ENCODE measurements at places on chromosomes 4 and X.
A peak's percentile ranks its signal among the peaks of the same experiment; 100 is the strongest.

DNA sequence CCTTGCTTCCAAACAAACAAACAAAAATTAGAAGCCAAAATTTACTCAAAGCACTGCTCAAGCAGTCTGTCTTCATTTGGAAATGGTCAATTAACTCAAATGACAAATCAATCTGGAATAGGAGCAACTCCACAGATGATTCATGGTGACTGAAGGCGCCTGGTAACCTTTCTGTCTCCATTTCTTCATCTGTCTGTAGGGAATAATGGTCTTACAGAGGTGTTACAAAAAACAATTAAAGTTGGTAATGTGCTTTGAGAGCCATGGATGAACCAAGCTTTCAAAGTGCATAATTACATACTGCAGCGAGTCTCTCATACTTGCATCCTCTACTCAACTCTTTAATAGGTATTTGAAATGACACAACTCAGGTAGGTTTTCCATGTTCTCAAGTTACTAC lies 38.3 kb upstream of the STAG2 start:
- DNase-seq = no peak

DNA sequence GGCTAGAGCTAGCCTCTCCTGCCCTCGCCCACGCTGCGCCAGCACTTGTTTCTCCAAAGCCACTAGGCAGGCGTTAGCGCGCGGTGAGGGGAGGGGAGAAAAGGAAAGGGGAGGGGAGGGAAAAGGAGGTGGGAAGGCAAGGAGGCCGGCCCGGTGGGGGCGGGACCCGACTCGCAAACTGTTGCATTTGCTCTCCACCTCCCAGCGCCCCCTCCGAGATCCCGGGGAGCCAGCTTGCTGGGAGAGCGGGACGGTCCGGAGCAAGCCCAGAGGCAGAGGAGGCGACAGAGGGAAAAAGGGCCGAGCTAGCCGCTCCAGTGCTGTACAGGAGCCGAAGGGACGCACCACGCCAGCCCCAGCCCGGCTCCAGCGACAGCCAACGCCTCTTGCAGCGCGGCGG lies at the start of gene AR:
Gene AR (plus strand): TSS at position 204 of the 400 bp plus-strand sequence. CDS start 1,126 bp downstream, outside the sequence.
- DNase-seq = peak; percentile 83

GRCh38 chr4:90970021-90970420 lies 842.8 kb downstream of the CCSER1 start:
- no peak for DNase-seq

DNA sequence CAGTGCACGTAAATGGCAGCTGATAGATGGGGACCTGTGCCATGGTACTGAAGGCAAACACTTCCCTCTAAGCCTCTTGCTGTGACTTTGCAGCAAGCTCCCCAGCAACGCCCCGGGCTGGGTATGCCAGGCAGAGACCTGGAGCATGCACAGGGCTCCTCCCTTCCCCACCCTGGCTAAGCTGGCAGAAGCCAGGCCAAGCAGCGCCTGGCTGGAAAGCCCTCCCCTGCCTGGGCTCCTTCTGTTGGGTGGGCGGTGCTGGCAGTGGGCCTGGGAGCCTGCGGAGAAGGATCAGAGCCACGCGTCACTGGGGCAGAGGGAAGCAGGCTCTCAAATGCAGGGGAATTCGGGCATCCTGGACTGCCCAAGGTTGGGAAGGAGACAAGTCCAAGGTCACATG lies 3.6 kb downstream of the ATP2B3 start:
- no peak for DNase-seq

DNA sequence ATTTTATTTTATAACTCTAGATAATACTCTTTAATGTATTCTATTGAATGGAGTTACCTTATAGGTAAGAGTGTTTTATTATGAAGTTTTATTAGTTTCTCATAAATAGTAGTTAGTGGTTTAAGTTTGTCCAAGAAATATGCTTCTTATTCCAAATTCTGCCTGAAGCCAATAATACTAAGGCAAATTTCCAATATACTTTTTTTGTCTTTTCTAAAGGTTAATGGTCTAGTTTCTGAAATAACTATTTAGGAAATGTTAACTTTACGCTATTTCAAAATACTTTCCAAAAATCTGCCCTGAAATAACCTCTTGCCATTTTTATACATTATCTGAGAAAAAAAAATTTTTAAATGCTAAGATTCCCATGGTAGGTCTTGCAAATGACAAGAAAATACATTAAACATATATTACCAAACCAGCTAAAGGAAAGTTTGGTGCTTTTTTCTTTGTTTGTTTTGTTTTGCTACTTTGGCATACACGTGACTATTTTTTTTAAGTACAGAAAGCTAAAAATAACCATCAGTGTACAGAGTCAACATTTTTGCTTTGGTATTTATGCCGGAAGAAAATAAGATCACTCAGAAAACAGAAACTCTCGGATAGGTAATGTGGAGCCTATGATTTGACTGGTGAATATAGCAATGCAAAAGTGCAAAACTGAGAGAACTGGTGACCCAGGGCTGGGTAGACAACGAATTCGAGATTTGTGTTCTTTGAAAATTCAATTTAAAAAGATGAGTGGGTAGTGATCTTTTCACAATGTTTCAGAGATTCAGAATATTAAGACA lies 29.8 kb downstream of the PCDH18 start:
- DNase-seq = no peak

DNA sequence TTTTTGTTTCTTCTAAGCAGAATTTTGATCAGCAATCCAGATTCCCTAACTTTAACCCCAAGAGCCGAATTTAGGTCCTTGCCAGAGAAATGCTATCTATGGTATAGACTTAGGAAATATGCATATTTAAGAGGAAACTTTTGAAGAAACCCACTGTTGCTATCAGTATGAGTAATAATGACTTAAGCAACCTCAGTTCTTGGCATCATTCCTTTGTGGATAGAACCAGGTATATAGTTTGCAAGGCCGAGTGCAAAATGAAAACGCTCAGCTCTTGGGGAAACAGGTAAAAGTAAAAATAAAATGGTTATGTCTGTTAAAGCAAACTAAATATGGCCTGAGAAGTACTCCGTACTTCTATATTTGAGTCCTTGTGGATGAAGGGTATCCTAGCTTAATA lies 78.1 kb downstream of the ARSF start:
- DNase-seq = no peak

DNA sequence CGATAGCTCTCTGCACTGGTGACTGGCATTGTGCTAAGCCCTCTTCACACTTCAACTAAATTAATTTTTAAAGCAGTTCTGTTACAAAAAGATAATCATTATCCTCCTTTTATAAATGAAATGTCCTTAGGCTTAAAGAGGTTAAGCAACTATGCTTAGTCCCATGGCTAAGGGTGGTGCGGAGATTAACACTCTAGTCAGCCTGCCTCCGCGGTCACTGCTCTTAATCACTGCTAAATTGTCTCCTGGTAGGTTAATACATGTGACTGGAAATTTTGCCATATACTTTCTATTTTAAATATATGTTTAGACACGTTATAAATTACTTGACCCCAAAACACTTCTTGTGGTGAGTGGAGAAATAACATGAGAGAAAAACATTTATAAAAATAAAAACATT lies 473.7 kb downstream of the CENPC start:
- no peak for DNase-seq

DNA sequence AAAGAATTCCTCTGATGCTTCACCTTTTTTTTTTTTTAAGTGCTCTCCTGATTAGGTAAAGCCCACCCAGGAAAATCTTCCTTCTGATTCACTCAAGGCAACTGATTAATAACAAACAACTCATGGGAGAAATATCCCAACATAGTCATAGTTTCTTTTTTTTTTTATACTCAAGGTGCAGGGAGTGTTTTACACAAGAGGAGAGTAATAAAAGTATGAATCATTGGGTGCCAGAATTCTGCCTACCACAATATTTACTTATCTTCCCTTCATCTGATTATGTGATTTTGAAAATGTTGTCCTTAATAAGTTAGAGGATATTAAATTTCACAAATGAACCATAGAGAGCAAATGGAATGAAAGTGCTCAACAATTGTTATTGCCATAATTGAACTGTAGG lies 329.9 kb downstream of the TECRL start:
- DNase-seq = no peak

GRCh38 chr4:76022677-76023076 lies 620 bp downstream of the CXCL10 start:
- no peak for DNase-seq

- DNase-seq = no peak
Observed at GRCh38 chr4:173507471-173508385, 22.3 kb downstream of the HAND2 start.

GRCh38 chr4:84916227-84916626 lies 50.3 kb downstream of the WDFY3 start:
- no peak for DNase-seq

DNA sequence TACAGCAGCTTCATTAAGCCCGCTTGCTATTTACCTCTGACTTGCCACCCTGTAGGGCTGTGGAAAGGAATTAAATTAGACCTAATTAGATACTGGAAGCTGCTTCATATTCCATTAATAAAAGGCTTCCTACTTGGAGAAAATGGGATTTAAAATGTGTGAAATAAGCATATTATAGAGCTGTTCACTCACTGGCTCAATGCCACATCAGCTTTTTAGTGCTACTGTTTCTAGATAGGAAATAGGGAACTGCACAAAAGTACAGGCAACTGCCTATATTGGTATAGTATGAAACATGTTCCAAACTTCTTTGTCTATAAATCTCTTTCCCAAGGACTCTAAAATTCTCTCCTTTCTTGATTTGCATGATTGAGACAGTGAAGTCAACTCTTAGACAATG lies 407.9 kb upstream of the AADAT start:
- no peak for DNase-seq

DNA sequence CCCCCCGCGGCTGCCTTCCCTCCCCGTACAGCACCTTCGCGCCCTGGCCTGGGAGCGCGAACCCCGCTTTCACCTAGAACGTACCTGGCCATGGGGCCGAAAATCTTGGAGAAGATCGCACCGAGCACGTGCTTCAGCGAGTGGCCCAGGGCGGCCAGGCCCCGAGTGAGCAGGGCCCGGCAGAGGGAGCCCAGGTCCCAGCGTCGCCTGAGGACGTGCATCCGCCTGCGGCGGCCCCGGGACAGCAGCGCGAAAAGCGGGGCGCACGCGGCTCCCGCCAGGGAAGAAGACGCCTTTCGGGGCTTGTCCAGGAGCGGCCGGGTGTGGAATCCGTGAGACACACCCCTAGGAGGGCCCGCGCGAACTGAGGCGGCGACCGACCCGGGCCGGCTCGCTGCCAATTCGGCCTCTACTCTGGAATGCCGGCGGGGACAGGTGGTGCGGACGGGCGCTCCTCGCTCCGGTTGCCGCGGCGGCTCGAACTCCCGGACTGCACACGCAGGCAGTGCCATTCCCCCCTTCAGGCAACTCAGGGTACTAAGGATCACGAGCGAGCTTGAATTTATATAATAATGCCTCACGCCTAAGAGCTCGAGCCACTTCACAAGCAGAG lies at the start of gene HS6ST2:
Gene HS6ST2 (minus strand): TSS at position 539 of the 613 bp plus-strand sequence.
- DNase-seq = no peak

- peak; percentile 37 for DNase-seq
Observed at GRCh38 chr4:8725071-8725841, 132.7 kb downstream of the CPZ start.

DNA sequence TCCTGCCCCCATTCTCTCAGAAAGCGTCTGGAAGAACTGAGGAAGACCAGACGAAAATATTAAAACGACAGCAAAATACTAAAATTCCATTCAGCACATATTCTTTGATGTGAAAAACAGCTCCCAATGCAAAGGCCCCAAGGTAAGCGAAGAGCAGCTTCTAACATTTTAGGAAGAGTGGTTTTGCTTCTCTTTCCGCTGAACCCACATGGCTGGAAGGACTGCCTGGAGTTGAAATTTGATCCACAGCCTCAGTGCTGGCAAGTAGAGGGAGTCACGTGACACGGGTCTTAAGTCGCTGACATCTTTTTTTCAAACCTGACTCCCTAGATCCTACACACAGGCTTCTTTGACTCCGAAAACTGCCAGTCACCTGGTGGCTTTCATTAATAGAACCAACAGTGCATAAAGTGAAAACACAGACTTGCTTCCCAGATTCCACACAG lies at the start of gene FAM13A:
Gene FAM13A (minus strand): TSS at position 233 of the 446 bp plus-strand sequence. CDS start 221 bp downstream, at position 12.
- peak; percentile 87 for DNase-seq

DNA sequence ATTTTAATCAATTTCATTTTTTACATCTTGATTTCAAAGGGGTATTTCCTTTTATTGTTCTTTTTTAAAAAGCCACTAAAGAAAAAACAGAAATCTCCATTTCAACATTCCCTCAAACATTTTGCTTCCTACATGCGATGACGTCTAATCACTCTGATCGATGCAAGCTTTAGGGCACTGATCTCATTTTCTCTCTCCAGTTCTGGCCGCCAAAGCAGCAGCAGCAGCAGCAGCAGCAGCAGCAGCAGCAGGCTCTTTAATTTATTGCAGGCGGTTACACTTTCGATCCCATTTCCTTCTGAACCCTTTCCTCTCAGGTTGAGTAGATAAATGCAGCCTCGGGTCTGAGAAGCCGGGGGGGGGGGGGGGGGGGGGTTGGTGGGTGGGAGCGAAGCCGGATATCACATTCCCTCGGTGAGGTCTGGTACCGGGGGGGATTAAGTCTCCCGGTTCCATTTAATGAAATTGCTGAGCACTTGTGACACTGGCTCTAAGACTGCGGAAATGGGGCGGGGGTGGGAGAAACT lies 3.4 kb upstream of the PCDH7 start:
- DNase-seq = no peak

- no peak for DNase-seq
Observed at GRCh38 chr4:119525005-119525749, 103.4 kb downstream of the PDE5A start.

GRCh38 chr4:114688059-114688458 lies 89.5 kb downstream of the UGT8 start:
- no peak for DNase-seq

GRCh38 chrX:135437867-135438733 lies 16.4 kb downstream of the SMIM10L2A start:
- DNase-seq = no peak

DNA sequence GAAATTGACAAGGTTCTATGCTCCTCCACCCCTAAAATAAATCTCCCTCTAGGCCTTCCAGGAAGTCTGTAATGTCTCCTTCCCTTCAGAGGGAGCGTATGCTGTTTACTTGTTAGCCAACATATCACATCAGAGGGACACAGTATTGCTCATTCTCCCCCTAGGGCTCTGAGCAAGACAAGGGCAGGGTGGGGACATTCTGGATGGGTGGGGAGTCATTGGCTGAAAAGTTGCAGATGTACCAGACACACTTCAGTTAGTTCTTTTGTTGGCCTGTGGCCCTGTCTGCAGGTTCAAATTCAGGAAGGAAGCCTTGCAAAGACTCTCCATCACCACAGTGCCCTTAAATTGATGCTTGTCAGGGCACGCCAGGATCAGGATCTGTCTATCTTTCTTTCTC lies 106.3 kb upstream of the TEX13D start:
- DNase-seq = no peak

DNA sequence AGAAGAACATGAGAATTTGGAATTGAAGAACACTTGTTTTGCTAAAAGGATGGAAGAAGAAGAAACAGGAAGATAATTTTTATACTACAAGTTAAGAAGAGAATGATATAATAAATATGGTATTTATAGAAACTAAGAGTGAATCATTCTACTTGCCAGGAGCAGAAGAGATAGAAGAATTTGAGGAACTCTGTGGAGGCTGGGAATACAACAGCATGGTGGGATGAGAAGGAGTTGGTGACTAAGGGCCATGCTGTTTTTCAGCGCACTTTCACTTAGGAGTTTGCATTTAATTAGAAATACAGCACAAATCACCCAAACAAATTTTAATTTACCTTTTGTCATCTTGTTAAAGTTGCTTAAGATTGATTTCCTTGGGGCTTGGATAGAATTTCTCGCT lies 20.5 kb downstream of the HADH start:
- no peak for DNase-seq

- DNase-seq = no peak
Observed at GRCh38 chr4:15587649-15588048, 67.5 kb downstream of the FBXL5 start.
